GDM1 (cell line): ENCODE measurements at places on chromosomes 2 and 18.

- no peak for DNase-seq
Observed at GRCh38 chr2:142885543-142885942, 8.1 kb downstream of the KYNU start.

GRCh38 chr2:39164089-39164488 lies 43.2 kb upstream of the SOS1 start:
- DNase-seq: no peak

- DNase-seq: no peak
Observed at GRCh38 chr2:31997653-31998052, 13.2 kb downstream of the MEMO1 start.

- DNase-seq: no peak
Observed at GRCh38 chr2:142718576-142719155, 158.8 kb upstream of the KYNU start.

DNA sequence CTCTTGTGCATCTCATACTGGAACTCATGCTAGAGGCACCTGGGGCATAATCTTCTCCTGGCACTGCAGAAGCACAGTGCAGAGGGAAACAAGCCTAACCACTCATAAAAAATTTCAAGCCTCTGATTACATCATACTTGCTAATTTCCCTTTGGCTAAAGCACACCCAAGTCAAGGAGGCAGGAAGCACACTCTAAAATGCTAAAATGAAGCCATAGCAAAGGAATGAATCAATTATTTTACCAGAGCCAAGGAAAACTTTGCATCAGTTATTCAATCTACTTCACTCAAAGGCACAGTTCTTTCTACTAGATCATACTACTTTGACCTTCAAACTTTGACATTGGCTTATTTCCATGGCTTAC lies 79.6 kb upstream of the SPOPL start:
- DNase-seq: no peak

GRCh38 chr2:13091861-13092378 lies 375.2 kb downstream of the TRIB2 start:
- no peak for DNase-seq
